ENCODE measurements at places on chromosomes 2 and 18.

DNA sequence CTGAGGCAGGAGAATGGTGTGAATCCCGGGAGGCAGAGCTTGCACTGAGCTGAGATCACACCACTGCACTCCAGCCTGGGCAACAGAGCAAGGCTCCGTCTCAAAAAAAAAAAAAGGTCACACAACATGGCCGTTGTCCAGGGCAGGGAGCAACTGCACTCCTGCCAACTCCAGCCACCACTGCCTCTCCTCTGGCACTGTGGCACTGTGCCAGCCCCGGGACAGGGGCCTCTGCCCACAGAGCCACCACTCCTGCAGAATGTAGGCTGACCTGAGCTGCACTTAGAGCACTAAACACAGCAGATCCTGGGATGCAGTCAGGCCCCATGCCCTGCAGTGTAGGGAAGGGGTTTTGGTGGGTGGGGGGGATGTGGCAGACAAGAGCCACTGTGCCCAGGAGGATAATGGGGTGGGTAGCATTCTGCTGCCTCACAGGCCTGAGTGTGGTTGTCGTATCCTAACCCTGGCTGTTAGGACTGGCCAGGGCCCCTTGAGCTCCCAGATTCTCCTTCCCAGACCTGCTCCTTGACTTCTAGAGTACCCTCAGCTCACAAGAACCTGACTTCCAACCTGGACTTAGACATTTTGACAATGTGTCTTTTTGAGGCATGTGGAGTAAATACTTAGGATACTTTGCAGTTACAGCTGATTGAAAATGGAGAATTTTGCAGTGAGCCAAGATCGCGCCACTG, 69.4 kb upstream of the SH3RF3 start:
- DNase-seq = no peak

- DNase-seq = no peak
Measured at GRCh38 chr2:156333274-156333950, 891 bp upstream of the NR4A2 start.

DNA sequence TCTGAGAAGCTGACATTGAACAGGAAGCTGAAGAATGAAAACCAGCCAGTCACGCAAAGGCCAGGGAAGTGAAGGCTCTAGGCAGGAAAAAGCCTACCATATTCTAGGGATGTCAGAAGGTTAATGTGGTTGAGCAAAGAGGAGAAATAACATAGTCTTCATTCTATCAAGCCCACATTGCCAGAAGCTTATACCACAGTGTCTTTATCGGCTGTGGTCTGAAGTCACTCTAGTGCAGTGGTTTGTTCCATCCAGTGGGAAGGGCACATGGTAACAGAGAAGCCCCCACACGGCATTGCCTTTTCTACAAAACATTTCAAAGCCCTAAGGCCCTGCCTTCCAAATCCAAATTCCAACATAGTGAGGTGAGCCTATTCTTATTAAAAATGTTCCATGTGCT, 311.3 kb downstream of the TNS1 start:
- DNase-seq = peak; percentile 11

GRCh38 chr2:176085120-176085788, 1.5 kb upstream of the EVX2 start:
- peak; percentile 68 for DNase-seq

DNA sequence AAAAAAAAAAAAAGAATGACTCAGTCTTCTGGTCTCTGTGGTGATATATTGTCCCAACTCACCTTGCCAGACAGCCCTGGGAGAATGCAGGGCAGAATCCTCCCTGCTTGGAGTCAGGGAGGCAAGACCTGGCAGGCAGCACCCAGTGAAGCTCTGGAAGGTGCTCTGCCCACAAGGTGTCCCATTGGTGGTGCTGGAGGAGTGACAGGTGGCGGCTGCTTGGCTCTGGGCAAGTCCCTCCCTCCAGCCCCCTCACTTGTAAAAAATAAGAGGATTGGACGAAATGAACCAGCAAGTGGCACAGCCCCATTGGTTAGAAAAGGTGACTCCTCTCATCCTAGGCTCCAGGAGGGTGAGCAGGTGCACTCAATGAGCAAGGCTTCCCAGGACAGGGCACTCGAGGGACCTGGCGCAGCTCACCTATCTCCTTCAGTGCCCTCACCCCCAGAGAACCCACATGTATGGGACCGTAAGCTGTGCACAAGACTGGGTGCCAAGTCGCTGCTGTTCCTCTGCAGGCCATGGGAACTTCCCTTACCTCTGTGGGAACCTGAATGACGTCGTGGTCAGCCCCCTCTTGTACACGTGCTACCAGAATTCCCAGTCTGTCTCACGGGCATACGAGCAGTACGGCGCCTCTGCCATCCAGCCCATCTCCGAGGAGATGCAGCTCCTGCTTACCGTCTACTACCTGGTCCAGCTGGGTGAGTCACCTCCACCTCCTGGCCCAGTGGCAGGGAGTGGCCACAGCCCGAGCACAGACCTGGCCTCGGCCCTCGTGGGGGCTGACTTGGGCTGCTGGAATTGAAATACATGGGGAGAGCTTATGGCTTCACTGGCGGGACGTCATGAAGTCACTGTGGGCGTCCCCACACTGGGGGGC, 54.6 kb downstream of the GREB1 start:
- no peak for DNase-seq

- DNase-seq = no peak
Measured at GRCh38 chr2:241842067-241842415, 16.7 kb downstream of the PDCD1 start.

GRCh38 chr2:9001778-9002177, 1.7 kb downstream of the MBOAT2 start:
- no peak for DNase-seq

GRCh38 chr2:223578846-223579245, 23.3 kb downstream of the SCG2 start:
- no peak for DNase-seq

- no peak for DNase-seq
Measured at GRCh38 chr2:157420771-157421323, 23.0 kb downstream of the CYTIP start.

- DNase-seq = no peak
Measured at GRCh38 chr2:99217929-99218501, 37.0 kb downstream of the MRPL30 start.

DNA sequence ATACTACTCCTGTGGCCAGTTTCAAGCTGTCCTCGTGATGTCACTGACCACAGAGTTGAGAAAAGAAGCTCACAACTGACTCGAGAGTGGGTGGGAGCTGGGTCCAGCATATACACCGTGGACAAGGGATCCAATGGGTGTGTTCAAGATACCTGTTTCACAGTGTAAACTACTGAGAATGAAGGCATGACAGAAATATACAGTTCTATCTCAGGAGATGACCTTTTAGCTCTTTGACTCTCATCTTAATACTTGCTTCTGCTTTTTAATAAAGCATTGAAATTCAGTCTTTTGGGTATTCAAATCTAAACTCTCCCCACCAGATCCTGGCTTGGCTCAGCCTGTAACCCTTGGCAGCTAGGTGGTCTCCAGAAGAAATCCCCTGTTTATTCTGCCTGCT, 130.1 kb downstream of the MAP2 start:
- DNase-seq = no peak

DNA sequence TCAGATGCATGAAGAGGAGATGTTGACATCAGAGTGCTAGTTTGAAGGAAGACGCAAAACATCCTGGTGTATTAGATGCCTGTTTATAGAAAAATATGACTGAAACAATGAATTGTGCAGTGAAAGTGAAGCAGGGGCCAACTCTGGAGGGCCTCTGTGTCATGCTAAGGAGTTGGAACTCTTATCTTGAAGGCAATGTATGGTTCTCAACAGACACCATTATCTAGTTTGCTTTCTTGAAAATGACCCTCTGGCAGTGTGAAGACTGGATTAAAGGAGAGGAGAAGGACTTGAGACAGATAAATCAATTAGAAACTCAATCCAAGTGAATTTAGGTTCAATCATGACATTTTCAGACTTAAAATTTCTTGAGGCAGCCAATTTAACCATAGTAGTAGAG, 63.1 kb downstream of the ITGA4 start:
- no peak for DNase-seq

GRCh38 chr2:166560022-166560421, 66.0 kb upstream of the SCN7A start:
- no peak for DNase-seq

GRCh38 chr2:192390401-192390800, 195.7 kb upstream of the TMEFF2 start:
- no peak for DNase-seq

DNA sequence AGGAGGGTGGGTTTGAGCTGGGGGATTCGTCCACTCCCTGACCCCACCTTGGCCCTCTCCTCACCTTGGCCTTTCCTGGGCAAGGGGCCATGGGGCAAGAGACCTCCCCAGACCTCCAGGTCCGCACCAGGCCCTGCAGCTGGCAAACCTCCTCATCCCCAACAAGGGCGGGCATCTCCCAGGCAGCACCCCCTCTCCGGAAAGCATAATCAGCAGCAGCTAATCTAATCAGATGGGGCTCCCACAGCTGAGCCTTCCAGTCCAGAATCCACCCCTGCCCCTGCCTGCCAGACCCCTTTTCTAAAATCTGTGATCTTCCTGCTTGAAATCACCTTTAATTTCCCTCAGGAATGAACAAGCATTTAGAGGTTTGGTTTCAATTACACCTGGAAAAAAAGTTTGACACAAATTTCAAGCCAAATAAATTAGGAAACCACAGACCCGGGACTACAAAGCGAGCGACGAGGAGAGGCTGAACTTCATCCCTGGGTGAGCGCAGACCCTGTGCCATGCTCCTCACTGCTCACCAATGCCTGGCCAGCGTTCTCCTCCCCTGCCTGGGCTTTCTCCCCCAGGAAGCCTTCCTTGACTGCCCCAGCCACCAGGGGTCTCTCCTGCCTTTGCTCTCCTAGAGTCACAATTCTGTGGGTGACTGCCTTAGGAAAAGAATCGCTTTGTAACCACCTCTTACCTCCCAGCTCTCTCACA, 143.0 kb upstream of the MYCN start:
- DNase-seq = no peak

- no peak for DNase-seq
Measured at GRCh38 chr2:105812180-105813044, 67.7 kb downstream of the NCK2 start.

GRCh38 chr2:158094487-158095092, 7.1 kb upstream of the UPP2 start:
- DNase-seq = no peak

DNA sequence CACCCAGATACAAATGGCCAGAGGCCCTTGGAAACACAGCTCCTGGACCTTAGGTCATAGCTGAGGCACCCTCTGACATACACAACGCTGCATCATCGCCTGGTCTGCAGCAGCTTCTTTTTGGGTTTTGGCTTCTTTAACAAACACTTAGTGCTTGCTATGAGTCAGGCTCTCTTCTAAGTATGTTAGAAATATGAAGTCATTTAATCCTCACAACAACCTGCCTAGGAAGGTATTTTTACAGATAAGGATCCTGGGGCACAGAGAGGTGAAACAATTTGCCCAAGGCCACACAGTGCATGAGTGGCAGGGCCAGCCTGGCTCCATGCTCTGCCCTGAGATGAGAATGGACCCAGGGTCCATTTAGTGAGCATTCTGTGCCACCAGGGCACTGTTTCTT, 96.6 kb downstream of the TMEM17 start:
- no peak for DNase-seq

- no peak for DNase-seq
Measured at GRCh38 chr2:205161156-205161839, 521.0 kb upstream of the NRP2 start.

GRCh38 chr18:8529609-8530008, 79.6 kb upstream of the RAB12 start:
- no peak for DNase-seq

GRCh38 chr2:229852565-229852964, 69.2 kb downstream of the TRIP12 start:
- no peak for DNase-seq

DNA sequence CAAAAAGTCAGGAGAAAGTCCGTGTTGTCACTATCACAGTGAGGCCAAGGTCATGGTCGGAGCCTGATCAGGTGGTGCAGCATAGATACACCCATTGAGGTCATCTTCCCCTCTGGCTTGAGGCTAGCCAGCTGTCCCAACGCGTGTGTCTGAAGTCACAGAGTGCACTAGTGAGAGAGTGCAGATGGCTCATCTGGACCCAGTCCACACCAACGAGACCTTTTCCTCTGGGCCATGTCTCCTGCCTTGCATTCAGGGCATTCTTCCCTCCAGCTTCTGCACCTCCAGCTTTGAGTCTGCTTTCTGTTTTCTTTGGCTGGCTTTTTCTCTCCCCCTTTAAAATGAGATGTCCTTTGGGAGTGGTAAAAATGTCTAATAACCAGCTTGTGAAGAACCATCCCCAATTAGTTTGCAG, 146.9 kb downstream of the TDRD15 start:
- DNase-seq = no peak

- DNase-seq = no peak
Measured at GRCh38 chr2:41741951-41742595, 305.7 kb upstream of the PKDCC start.

GRCh38 chr2:7703048-7703447, 785.8 kb downstream of the RNF144A start:
- no peak for DNase-seq

GRCh38 chr2:99562516-99562915, 72.7 kb upstream of the REV1 start:
- no peak for DNase-seq

GRCh38 chr2:198382811-198383210, 578.4 kb downstream of the PLCL1 start:
- no peak for DNase-seq

- DNase-seq = no peak
Measured at GRCh38 chr2:240728827-240729226, 37.2 kb downstream of the AQP12A start.

- peak; percentile 64 for DNase-seq
Measured at GRCh38 chr18:13446610-13447461, 228.3 kb downstream of the LDLRAD4 start.

- DNase-seq = peak; percentile 4
Measured at GRCh38 chr2:65605058-65605742, 172.8 kb upstream of the SPRED2 start.

- DNase-seq = no peak
Measured at GRCh38 chr2:105244451-105244850, 2.9 kb downstream of the GPR45 start.

- no peak for DNase-seq
Measured at GRCh38 chr2:224198436-224198835, 159.3 kb upstream of the SERPINE2 start.

- DNase-seq = no peak
Measured at GRCh38 chr2:135093670-135094330, 41.7 kb downstream of the RAB3GAP1 start.

GRCh38 chr2:147500229-147500628, 344.6 kb upstream of the ACVR2A start:
- DNase-seq = no peak

- no peak for DNase-seq
Measured at GRCh38 chr2:127388423-127389164, 819 bp upstream of the MAP3K2 start.

Measured in left forelimb (tissue), 1 donor.